ENCODE measurements at places on chromosomes 16 and 17.

DNA sequence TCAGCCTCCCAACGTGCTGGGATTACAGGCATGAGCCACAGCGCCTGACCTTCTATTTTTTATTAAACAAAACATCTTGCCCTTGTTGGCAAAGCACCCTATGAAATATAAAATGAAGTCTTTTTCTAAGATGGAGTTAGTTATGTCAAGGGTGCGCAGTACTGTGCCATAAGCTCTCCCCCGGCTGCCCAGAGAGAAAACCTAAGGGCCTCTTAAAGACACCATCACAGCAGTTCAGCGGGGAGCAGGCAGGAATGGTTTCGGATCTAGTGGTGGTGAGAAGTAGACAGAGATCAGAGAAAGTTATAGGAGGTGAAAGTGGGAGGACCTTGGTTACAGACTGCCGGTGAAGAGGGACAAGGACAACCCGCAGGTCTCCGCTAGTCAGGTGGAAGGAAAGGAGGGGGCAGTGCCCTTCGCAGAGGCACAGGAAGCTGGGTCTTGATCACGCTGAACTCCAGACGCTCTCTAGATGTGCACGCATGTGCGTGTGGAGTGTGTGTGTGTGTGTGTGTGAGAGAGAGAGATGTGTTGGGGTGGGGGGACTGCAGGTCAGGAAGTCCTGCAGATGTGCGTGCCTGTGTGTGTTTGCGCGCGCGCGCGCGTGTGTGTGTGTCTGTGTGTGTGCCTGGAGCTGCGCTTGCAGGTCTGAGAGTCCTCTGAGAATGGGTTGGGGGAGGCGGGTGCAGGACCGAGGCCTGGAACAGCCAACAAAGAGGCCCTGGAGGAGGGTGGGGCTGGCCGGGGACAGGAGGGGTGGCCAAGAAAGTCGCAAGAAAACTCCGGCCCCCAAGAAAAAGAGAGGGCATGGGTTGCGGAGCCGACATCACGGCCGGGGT is 748 bp upstream of the CMTM3 start:
- DNase-seq: no peak

GRCh38 chr16:20956319-20956718 is 55.7 kb downstream of the LYRM1 start:
- no peak for DNase-seq

GRCh38 chr16:23868136-23868535 is 32.4 kb downstream of the PRKCB start:
- DNase-seq: no peak

GRCh38 chr17:9821921-9822320 is at the start of gene GSG1L2:
TSS of gene GSG1L2 (minus strand) at chr17:9822079. CDS start at chr17:9822071, 8 bp downstream.
- DNase-seq: no peak

GRCh38 chr16:15690296-15690695 is 40.3 kb downstream of the NDE1 start:
- peak; percentile 21 for DNase-seq

DNA sequence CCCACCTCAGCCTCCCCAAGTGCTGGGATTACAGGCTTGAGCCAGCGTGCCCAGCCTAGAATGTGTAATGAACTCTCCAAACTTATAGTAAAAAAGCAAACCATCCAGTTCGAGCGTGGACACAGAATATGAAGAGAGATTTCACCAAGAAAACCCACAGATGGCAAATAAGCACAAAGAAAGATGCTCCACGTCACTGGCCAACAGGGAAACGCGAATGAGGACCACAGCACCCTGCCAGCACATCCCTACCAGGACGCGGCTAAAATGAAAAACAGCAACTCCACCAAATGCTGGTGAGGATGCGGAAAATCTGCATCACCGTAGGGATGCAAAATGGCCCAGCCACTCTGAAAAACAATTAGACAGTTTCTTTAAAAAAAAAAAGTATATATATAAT is 1.4 kb downstream of the MVD start:
- no peak for DNase-seq

DNA sequence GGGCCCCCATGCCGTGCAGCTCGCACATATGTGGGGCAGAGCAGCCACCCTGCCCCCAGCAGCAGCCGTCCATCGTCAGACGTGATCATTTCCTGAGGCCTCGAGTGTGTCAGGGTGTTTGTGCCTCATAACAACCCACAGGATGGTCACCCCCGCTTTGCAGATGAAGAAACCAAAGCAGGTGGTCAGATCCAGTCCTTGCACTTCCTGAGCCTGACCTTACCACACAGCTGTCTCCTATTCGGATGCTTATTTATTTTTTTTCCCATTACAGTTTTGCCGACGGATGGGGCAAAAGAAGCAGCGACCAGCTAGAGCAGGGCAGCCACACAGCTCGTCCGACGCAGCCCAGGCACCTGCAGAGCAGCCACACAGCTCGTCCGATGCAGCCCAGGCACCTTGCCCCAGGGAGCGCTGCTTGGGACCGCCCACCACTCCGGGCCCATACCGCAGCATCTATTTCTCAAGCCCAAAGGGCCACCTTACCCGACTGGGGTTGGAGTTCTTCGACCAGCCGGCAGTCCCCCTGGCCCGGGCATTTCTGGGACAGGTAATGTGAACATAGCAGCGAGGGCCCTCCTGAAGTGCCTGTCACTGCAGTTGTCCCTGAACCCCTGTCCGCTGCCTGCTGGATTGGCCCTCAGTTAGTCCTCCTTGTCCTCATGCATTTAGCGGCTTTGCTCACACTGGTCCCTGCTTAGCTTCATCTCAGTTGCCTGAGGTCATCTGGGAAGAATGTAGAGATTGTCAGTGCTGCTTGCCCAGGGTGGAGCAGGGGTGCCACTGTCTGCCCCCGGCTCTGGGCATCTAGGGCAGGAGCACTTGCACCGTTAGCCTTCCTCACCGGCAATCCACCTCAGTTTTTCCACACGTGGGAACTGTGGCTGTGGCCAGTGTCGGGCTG is 1.4 kb downstream of the MPG start:
- no peak for DNase-seq

GRCh38 chr16:89014403-89015230 is 37.6 kb upstream of the CBFA2T3 start:
- no peak for DNase-seq

GRCh38 chr17:42422958-42423712 is at the start of gene CAVIN1:
TSS of gene CAVIN1 (minus strand) at chr17:42423256. CDS start at chr17:42423097, 159 bp downstream.
- peak; percentile 96 for DNase-seq

GRCh38 chr17:40352779-40353394 is 11.7 kb downstream of the GJD3 start:
- no peak for DNase-seq

DNA sequence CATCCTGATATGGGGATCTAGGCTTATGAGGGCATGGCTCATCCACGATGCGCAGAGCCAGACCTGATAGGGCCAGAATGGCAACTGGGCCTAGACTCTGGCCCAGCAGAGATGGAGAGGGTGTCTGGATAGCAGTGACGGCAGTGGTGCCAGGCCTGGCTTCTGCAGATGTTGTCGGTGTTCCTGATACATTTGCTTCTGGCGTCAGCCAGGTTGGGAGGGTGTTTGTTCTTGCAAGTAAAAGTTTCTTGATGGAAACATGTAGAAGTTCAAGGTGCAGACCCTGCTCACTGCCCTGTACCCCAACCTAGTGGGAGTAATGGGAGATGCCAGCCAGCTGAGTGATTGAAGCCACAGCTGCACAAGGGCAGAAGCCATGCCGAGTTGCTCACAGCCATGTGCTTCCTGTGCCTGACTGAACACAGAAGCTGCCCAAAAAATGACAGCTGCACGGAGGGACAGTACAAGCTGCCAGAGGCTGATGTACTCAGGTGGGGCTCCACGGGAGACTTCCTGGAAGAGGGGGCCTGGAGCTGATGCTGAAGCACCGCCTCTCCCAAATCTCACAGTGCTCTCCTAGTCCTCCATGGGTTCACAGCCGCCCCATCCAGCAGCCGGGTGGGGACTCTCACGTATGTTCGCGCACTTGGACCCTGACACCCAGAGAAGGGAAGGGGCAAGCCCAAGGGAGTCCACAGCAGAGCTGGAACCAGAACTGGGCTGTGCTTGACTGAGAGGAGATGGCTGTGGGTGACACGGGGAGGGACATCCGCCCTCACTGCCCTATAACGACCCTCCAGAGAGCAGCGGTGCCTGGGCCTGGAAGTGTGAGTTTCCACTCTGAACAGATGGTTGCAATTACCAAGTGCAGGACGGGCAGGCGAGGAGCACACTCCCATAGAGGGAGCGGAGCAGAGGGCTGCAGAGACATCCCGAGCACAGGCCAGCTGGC is 78.7 kb downstream of the N4BP1 start:
- DNase-seq: no peak

DNA sequence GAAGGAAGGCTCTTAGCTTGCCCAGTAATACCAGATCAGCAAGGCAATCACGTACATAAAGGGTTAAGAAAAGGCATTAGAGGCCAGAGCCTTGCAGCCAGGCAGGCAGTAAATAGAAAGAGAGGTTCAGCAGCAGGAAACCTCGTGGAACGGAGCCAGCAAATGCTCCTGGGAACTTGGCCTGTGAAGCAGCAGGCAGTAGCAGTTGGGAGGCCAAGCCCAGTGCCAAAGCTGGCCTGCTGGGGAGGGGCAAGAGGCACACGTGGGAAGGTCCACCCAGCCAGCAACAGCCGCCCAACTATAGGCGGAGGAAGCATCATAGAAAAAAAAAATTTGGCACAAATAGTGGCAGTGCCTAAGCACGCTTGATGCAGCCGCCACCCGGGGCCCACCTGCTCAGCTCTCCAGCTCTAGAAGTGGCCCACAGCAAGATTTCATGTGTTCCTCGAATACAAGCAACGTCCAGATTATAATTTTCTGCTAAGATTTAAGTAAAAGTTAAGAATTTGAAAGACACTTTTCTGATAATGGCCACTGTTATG is 2339.5 kb downstream of the TP53TG3F start:
- no peak for DNase-seq

DNA sequence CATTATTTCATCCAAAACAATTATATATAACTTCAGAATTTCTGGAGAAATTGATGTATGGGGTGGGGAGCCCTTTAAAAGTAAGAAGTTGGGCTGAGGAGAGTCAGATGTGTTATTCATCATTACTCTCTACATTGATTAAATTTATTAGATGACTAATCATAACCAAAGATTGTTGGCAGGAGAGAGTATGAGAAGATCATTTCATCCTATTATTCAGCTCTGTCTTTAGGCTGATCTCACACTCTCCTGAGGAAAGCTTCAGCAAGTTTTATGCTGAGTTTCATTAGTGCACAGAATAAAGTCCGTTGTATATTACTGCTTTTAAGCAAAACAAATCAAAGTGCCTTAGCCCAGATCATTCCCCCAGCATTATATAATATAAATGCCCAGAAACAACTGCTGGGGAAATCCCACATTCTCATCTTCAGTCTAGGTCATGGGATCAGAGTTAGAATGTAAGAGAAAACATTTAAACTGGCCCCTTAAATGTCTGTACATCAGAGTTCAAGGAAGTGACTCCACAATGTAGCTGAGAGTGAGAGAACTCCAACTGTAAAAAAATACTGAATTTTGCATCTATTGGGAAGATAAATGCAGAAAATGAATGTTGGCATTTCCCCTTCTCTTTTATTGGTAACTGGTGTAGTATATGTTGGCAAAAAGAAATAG is 130.1 kb upstream of the HLF start:
- no peak for DNase-seq

DNA sequence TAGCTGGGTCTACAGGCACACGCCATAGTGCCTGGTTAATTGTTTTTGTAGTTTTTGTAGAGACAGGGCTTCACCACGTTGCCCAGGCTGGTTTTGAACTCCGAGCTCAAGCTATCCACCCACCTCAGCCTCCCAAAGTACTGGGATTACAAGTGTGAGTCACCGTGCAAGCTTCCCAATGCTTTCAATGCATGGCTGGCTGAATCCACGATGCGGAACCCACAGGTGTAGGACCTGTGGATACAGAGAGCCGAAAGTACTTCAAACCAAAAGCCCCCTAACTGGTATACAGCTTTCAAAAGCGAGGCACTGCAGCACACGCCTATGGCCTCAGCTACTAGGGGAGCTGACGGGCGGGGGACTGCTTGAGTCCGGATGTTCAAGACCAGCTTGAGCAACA is 44.8 kb downstream of the METTL16 start:
- DNase-seq: no peak

GRCh38 chr17:3792481-3792880 is 8.5 kb downstream of the ITGAE start:
- DNase-seq: no peak

DNA sequence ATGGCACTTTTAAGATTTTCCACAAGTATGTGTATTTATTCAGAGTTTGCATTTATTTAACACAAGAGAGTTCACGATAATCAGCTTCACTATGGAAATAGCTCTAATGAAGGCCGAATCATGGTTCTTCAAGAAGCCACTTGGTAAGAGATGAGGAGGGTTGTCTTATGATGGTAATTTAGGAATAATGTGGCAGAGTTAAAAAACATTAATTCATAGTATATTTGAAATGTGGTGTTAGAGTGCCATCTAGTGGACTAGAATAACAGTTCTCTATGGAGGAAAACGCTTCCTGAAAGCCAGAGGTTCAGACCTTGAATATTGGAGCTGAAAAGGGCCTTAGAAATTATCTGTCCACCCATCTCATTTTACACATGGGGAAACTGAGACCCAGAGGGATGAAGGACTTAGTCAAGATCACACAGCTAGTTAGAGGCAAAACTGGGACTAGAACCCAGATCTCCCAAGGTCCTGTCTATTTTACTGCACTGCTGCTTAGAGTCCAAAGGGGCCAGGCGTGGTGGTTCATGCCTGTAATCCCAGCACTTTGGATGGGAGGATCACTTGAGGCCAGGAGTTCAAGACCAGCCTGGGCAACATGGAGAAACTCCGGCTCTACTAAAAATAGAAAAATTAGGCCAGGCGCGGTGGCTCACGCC is 33.8 kb upstream of the KPNB1 start:
- no peak for DNase-seq

- DNase-seq: no peak
Measured at GRCh38 chr17:43880420-43880991, 26.8 kb downstream of the MPP2 start.

DNA sequence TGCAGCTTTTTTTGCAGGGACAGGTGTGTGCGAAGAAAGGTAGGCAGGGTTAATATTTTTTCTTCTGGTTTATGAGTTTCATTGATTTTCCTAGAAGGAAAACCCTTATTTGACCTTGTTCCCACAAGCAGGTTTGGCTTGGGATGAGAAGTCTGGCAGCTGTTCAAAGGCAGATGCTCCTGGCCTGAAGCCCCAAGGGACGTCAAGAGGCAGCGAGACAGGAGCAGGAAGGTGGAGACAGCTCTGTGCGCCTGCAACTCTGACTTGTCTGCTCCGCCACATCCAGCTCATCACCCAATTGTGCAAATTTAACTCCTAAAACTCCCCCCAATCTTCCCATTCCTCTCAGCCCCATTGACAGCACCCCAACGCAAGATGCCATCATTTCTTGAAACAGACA is 136.8 kb upstream of the XYLT1 start:
- DNase-seq: no peak

DNA sequence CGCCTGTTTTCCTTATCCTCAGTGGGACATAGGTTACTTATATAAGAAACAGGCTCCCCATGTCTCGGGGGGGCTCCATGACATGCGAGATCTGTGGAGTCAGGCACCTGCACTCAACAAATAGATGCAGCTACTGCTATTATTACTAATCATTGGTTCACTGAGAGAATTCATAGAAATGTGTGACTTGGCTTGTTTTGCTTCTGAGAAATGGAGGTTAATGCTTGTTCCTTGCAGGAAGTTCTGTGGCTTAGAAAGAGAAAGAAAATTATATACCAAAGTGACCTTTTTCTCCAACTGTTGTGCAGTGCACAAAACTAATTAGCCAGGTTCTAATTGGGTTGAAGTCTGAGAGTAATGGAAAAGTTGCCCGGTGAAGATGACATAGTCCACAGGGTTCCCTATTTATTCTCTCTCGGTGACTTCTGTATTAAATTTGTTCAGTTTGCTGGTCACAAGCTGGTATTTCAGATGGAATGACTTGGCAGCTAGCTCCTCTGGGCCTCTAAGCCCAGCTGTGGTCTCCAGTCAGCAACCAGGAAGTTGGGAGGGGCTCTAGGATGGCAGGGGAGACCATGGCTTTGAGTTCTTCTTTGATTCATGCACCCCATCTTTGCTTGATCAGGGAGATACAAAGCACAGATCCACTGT is 17.6 kb upstream of the MAF start:
- DNase-seq: no peak

Data from thoracic aorta (tissue), 2 donors.